ENCODE measurements at places on chromosomes 6 and 20.

GRCh38 chr6:123064038-123064437 is 68.0 kb downstream of the CLVS2 start:
- no peak for DNase-seq

- DNase-seq: peak; percentile 10
These were observed 322.2 kb downstream of the PLCB1 start for GRCh38 chr20:8454137-8454712.

GRCh38 chr6:158868890-158869825 is 50.0 kb upstream of the EZR start:
- no peak for DNase-seq

GRCh38 chr6:43496370-43497128 is 13.6 kb downstream of the LRRC73 start:
- peak; percentile 68 for DNase-seq

DNA sequence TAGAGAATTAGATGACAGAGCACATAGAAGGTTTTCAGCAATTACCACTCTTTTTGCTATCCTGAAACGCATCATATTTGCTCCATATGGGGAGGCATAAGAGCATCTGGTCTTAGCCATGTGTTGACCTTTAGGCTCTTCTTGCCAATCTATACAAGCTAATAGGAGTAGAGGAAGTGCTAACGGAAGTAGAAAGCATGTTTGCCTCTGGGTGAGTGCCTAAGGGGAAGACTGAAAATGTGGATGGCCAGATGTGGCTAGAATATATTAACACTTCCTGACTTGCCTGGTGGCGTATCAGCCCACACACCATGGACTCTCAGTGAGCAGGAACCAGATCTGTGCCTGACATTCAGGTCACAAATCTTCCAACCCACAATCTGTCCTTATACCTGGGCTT is 136.3 kb downstream of the LRRC1 start:
- DNase-seq: no peak

DNA sequence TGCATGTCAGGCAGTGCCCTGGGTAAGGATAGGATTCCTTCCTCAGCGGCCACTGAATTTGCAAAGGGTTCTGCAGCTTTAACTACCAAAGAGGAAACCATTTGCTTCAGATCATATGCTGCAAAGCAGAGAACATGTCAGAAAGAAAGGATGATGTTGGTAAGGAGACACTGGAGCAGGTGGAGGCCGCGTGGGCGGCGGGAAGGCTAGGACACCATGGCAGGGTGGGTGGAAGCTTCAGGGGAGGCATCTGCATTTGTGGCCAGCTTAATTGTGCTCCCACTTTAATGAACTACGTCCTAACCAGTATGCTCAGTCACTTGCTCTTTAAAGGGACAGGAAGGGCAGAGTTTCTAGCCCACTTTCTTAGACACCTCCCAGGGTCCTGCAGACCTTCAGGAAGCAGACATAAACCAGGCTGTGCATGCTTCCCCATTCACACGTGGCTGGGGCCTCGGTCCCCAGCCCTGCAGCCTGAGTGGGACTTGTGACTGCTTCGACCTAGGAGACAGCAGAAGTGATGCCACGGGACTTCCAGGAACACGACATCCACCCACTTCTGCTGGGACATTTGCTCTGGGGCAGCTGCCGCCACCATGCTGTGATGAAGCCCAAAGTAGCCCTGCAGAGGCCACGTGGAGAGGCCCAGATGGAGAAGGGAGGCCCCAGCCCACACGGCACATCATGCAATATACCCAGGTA is 76.1 kb downstream of the GINS1 start:
- DNase-seq: no peak
